ENCODE measurements at places on chromosomes 11 and 22. TPM values are rescaled to one million over a fixed set of nuclear protein-coding genes. Genes with fewer than 3 reads are reported as not detected.

The KIRREL3 gene
- 0.19 TPM for total RNA-seq

GRCh38 chr11:32088117-32088941 is 2.5 kb upstream of the RCN1 start:
- no peak for DNase-seq

DNA sequence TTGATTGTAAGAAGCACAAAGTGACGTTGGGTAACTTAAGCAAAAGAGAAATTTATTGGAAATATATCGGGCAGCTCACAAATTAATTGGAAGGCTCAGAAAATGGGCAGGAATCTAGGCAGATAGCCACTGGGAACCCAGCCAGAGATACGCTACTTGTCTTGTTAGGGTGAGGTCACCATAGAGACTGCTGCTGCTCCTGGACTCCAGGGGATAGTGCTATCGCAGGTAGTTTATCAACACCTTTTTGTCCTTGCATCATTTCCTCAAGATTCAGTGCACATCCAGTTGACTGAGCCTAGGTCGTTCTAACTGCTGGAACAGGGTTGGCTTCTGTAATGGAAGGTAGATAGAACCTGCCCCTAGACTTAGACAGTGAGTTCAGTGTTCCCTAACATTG is 19.6 kb downstream of the AMOTL1 start:
- no peak for DNase-seq

GRCh38 chr11:59225017-59225416 is 12.3 kb upstream of the MPEG1 start:
- no peak for DNase-seq

DNA sequence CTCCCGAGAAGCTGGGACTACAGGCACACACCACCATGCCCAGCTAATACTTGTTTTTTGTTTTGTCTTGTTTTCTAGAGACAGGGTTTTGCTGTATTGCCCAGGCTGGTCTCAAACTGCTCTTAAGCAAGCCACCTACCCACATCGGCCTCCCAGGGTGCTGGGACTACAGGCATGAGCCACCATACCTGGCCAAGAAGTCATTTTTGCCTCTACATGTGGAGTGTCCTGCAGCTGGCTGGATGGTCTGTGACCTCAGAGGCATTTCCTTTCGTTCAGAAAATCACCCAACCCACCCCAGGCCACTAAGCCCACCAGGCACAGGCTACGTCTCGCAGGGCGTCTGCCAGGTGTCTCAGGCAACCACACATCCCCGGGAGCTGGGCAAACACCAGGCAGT is 12.8 kb downstream of the SHANK2 start:
- no peak for DNase-seq

Data from kidney (tissue), 22 donors.